ENCODE measurements at places on chromosomes 5 and 9.
A peak's percentile ranks its signal among the peaks of the same experiment; 100 is the strongest.

GRCh38 chr9:123238365-123238764 lies 30.0 kb downstream of the STRBP start:
- no peak for DNase-seq

DNA sequence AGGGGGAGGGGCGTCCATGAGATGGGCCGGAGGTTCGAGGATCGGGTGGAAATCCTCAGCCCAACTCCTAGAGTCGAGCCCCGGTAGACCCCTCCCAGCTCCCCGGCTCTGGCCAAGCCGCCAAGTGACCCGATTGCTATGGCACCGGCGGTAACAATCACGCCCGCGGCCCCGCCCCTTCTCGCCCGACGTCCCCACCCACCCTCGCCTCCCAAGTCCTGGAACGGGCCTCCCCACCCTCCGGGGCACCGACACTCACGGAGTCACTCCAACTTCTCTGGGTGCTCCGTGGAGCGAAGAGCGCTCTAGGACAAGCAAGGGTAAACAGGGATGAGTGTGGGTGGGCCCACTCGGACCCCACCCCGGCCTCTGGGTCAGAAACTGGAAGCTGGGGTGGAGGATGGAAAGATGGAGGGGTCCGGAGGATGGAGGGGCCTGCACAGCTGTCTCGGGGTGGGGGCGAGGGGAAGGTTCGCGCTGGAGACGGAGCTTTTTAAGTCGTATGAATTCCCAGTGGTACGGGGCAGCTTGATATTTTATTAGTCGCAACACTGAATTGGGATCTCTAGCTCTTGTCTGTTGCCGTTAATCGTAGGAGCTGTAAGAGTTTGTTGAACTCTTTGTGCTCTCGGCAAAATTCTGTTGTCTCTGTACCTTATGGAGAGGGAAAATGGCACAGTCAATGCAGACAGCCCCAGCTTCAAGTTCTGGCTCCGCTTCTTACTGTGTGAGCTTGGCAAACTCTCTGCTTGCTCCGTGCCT lies at the start of gene SPACA9:
Gene SPACA9, plus strand, starts transcription at position 204 of the 762 bp plus-strand sequence. CDS start 5,050 bp downstream, outside the sequence.
- peak; percentile 56 for DNase-seq

GRCh38 chr9:112086627-112087026 lies 88.5 kb downstream of the SUSD1 start:
- peak; percentile 32 for DNase-seq

DNA sequence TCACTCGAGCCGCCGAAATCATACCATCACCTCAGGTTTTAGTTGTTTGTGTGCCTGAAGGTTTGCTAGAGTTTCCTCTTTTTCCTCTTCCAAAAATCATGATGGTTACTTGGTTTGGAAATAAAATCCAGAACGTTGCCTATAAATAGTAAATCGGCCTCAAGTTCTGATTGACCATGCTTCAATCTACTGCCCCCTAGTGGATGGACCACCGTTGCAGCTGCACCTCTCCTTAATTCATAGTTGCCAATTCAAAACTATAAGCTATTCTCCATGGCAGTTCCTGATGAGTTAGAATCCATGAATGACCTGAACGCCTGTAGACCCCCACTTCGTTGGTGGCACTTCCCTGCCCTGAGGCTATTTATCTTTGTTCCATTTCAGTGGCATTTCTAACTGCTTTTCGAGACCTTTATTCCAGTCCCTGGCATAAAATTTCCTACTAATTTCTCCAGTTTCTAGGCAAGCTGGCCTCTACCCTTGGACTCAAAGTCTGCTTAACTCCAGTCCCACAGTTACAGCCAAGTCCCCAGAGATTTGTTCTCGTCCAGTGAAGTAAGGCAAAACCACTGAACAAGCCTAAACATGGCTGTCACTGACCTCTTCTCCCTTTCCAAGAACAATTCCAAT lies 422.6 kb downstream of the EFNA5 start:
- DNase-seq = peak; percentile 26

DNA sequence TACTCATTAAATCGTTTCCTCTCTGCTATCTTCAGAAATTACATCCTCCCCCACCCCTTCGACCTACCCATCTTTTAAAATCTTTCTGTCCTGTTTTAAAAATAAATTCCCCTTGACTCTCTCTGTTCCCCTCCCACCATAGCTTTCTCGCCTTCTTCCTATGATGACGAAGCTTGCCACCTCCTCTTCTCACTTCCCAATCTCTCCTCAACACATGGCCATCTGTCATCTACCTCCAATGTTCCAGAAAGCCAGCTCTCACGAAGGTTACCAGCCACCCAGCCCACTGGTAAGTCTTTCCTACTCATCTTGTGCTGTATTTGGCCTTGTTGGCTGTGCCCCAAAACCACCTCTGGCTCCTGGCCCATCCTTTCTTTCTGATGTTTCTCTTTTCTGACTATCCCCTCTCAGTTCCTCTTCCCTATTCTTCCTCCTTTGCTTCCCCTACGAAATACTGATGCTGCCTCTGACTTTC lies 346.3 kb downstream of the ENC1 start:
- DNase-seq = no peak

DNA sequence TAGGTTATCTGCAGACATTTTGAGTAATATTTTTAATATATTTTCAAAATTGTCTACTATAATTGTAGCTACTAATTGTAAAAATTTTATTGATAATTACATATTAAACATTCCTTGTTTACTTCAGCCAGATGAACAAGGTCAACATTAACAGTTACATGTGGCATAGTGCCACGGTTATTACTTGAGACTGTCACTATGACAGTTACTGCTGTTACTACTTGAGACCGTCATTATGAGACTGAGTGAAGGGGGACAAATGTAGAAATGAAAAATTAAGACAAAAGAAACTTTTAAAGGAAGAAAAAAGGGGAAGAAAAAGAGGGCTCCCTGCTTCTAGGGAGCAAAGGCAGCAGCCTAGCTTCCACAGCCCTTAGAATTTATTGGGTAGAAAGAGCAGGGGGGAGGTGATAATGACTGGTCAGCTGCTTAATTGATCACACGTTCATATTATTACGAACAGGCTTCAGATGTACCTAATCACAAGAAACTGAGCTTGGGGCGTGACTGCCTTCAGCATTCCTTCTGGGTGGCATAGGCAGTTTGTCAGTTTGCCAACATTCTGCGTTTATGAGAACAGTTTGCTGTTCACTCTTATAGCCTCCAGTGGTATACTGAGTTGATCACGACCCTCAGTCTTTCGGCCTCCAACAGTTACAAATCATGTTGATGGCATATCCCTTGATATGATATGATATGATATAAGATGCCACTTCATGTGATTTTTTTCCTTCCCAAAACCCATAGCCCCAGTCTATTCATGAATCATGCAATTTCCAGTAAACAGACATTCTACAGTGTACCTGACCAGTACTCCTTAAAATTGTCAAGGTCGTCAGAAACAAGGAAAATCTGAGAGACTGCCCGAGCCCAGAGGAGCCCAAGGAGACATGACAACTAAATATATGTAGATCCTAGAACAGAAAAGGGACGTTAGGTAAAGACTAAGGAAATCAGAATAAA lies 13.1 kb downstream of the MARCHF6 start:
- DNase-seq = peak; percentile 86

DNA sequence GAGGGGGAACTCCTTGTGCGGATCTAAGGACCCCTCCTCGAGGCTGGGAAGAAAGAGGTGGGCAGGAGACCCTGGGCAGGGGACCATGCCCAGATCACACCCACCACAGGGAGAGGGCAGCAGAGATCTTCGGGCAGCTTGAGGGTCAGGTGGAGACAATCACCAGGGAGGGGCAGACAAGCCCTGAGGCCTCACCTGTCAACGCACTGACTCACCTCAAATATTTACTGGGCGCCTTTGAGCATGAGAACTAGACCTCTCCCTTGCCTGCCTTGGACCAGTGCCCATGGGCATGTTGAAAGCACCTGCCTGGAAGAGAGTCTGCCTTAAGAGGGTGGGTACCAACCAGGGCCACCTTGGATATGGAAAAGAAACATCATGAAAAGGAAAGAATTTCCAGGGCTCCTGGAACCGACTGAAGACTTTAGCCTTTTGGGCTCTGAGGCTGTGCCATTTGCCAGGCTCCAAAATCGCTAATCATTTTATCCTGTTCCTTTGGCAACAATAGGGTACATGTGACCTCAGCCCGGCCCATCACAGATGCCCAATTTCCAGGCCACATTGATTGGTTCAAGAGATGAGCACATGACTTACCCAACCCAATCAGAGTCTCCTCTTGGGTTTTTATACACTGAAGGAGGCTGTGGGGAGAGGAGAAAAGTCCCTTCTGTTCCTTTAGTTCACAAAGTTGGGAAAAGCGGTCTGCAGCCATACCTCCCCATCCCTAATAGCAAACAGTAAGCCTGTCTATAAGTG lies 10.4 kb upstream of the SPINK4 start:
- no peak for DNase-seq

GRCh38 chr5:88885002-88885401 lies 2.0 kb upstream of the MEF2C start:
- no peak for DNase-seq

- DNase-seq = no peak
Observed at GRCh38 chr9:23771746-23772384, 54.2 kb downstream of the ELAVL2 start.

GRCh38 chr9:121774715-121775613 lies 123.5 kb downstream of the DAB2IP start:
- no peak for DNase-seq

DNA sequence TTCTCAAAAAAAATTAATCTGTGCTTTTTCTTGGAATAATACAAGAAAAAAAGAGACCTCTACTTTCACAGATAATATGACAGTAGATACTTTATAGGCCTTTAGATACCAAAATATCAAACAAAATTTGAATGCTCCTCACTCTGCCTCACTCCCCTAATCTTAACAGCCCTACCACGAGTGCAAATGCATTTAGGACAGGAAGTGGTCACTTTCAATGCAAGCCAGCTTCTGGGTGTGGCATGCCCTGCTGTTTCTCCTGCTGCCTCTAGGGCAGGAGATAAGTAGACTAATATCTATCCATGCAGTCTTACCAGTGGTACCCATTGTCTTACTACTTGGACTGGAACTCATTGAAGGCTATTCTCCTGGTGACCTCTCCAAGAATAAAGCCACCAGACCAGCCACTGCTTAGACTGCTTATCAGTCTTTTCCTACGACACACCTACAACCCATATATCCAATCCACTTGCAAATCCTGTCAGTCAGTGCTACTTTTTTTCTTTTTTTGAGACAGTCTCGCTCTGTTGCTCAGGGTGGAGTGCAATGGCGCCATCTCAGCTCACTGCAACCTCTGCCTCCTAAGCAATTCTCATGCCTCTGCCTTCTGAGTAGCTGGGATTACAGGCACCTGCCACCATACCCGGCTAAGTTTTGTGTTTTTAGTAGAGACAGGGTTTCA lies 23.0 kb downstream of the FRRS1L start:
- DNase-seq = peak; percentile 51

- DNase-seq = no peak
Observed at GRCh38 chr9:135216791-135217441, 129.4 kb downstream of the OLFM1 start.

- peak; percentile 61 for DNase-seq
Observed at GRCh38 chr5:142404046-142404477, 79.2 kb upstream of the SPRY4 start.

DNA sequence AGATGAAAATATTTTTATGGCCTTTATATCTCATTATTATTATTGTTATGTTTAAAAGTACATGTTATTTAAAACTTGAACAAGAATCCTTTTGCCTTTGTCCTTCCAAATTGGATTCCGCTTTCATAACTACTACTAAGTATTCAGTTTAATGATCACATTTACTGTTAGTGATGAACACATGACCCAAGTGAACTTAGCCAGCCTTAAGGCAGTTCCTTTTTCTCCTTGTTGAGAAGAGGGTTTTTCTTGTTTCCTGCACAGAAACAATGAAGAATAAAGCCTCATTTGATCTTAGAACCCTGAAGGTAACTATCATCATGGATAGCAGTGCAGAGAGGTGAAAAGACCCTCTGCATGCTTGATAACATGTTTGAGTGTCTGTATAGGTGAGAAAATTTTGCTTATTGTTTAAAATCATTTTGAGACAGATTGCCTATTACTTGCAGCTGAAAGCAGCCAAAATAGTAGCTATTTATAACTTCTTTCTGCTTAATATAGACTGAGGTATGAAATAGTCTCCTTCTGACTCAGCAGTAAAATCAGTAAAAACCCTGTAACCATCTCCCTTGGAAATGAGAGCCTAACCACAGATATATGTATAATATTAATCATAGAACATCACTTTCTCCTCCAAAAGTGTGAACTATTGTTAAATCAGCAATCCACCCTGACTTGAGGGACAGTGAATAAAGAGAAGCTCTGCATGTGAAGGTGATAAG lies 266.2 kb downstream of the SPATA31D1 start:
- peak; percentile 55 for DNase-seq

GRCh38 chr9:75892216-75892911 lies 1.9 kb downstream of the PCSK5 start:
- DNase-seq = no peak

Data from fibroblast of skin of back (primary cell).